ENCODE measurements at places on chromosomes 13 and 19.

GRCh38 chr19:799076-799881, 2.0 kb downstream of the PTBP1 start:
- DNase-seq, result no peak

- no peak for DNase-seq
These were observed 8.3 kb downstream of the TEX29 start for GRCh38 chr13:111328574-111329410.

DNA sequence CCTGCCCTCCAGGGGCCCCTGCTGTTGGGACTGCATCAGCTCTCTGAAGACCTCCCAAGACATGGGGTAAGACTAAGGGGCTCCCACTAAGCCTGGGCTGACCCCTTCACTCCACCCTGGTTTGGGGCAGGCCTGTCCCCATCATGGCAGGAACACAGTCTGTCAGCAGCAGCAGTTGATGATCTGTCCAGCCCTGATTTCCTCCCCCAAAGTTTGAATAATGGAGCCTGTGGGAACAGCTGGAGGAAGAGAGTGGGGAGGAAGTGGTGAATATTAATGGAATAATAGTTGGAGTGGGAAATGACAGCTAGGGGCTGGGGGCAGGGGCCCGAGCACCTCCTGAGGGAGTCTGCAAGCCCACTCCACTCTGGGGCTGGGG, 1.3 kb upstream of the B3GNT8 start:
- DNase-seq, result no peak

- no peak for DNase-seq
These were observed 84.5 kb downstream of the MBNL2 start for GRCh38 chr13:97306645-97307044.

- DNase-seq, result peak; percentile 54
These were observed 1.1 kb upstream of the MED26 start for GRCh38 chr19:16628984-16629691.

GRCh38 chr13:110197026-110197425, 109.9 kb downstream of the COL4A1 start:
- DNase-seq, result no peak

Data from activated CD8-positive, alpha-beta memory T cell treated with anti-CD3 and anti-CD28 coated beads for 48 hours (primary cell).